HT1080 (cell line): ENCODE measurements at places on chromosomes 3 and 15.

- DNase-seq = no peak
Observed at GRCh38 chr3:35954413-35954812, 315.1 kb downstream of the ARPP21 start.

DNA sequence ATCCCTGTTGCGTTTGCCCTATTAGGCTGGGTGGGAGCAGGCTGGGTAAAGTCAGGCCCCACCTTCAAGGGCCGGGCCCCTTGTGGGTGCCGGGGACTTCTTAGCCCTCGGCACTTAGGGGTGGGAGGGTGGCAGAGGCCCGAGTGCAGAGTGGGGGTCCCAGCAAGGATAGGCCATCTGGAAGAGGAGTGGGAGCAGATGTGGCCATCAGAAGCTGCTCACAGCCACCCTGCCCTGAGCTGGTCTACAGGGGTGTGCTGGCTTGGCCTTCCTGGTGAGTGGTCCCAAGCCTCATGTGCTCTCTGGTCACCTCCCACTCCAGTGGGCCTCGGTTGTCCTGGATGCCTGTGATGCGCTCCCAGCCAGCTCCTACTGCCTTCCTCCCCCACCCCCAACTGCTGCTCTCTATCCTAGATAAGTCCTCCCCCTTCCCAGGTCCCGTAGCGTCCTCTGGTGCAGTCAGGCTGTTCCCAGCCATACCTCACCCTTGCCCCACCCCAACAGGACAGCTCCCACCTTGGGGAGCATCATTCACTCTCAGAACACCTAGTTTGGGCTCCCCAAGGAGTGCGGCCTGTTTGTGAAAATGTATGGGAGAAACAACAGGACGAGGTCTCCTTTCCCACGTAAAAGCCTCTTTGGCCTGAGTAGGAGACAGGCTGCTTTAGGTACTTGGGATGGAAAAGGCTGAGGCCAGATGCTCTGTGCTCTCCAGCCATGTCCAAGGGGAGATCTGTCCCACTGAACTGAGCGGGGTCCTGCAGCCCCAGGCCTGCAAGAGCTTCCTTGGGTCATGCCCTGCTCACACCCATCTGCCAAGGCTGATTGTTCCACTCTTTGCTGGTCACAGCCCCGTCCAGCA is 24.9 kb upstream of the PLXNA1 start:
- DNase-seq = no peak

DNA sequence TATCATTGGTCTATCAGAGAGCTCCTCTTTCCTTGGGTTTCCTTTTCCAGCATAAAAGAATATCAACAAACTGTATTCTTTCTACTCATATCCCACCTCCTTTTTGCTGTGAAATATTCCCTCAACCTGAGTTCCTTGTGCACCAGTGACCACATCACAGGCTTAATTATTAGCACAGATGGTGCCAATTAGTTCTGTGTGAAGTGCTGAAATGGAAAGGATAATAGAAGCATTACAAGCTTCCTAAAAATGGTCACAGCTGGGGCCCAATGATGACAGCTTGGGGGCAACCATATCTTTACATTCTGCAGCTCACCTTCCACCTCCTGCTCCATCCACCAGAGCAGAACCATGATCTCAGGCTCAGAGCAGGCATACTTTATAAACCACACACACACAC is 84.6 kb downstream of the ANO10 start:
- DNase-seq = no peak

GRCh38 chr3:110236976-110237610 is 834.5 kb upstream of the NECTIN3 start:
- no peak for DNase-seq

DNA sequence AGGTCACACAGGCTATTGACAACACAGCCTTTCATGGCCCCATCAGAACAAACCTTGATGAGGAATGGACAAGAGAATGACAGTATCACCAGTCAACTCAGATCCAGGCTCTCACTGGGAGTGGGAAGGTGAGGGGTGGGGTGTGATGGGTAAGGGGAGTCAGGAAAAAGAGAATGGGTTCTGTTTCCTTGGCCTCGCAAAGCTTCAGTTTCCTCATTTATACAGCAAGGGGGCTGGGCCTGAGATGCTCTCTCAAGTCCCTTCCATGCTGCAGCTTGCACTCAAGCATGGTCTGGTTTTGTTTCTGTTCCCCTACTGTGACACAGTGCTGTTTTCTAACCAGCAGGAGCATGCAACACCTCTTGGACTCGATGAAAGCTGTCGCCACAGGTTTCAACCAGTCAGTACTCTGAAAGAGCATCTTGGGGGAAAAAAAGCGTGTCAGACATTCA is 65.7 kb upstream of the IL12A start:
- DNase-seq = no peak

DNA sequence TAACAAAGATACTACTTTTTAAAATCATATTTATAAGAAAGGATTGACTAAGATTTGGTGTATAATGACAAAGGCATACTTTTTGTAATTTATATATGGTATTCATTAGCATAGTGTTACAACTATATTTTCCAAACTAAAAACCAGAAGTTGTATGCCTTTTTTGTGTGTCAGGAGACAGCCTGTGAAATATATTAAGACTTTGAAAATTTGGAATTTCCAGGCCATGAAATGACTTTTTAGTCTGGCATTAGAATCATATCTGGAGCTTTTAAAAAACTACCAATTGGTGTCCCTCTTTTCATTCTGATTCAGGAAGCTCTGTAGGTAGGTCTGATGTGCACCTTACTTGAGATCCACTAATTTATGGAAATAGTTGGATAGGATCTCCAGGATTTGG is 41.9 kb downstream of the CALML4 start:
- no peak for DNase-seq

DNA sequence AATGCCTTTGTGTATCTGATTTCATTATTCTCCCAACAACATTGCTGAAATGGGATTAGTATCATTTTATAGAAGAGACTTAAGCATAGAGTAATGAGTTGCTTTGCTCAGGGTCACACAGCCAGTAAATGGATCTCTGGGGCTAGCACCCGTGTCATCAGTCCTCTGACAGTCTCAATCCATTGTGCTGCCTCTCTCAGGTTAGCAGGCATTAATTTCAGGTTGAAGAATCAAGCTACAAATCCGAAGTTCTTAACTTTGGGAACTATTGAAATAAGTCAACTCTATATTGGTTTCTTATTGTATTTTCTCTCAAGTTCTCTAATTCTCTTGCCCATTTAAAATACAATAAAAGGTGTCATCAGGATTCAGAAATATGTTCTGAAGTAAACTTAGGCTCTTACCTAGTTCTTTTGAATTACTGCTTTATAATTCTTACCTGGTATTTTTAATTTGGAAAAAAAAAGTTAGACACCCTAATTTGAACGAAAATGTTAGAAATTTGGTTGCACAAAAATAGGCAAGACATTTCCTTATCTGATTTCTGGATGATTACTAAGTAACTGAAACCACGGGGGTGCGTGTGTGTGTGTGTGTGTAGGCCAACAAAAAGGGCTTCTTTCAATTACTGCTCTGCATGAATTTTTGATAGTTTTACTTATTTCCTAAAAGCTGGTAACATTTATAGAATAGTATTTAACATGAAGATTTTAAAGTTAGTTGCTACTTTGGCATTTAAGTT is 189.8 kb downstream of the MBNL1 start:
- no peak for DNase-seq

DNA sequence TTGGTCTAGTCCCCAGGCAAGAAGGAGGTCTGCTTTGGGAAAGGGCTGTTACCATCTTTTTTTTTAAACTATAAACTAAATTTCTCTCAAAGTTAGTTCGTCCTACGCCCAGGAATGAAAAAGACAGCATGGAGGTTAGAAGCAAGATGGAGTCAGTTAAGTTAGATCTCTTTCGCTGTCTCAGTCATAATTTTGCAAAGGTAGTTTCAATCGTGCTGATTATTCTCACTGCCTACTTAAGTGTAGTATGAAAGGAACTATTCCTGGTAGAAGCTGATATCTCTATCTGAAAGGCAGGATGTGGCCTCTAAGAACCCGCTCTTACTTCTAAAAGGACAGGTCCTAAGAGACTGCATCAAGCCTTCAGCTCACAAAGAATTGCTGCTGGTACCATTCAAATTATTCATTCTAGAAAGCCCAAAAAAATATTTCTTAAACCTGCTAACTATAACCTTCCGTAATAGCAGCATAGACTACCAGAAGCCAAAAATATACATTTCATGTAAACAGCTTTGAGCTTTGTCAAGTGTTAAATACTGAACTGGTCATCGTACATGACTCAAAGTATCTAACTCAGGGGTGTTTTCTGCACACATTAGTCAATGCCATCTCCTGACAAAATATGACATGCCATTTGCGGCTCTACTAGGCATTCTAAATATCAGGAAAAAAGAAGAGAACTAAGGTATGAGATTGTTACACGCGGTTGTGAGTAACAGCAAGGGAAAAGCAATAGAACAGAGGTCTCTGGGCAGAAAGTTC is 96.0 kb upstream of the CCDC80 start:
- no peak for DNase-seq

DNA sequence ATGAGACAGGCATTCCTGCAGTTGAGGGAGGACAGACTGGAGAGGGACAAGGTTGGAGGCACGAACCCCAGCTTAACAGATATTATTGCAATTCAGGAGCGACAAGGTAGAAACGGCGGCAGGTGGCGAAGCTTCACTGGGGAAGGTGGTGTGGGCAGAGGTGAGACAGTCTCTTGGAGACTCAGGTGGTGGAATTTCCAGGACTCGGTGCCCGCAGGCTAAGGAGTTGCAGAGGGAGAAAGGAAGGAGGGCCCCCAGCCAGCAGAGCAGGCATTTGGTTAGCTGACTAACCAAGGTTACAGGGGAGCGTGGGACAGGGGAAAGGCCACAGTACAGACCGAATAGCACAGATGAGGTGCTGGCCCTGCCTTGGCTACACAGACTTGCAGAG is 3.0 kb downstream of the FAM174B start:
- no peak for DNase-seq

GRCh38 chr3:54312156-54312899 is 190.0 kb downstream of the CACNA2D3 start:
- DNase-seq = no peak

GRCh38 chr3:27080258-27080525 is 289.0 kb downstream of the NEK10 start:
- DNase-seq = peak; percentile 39

DNA sequence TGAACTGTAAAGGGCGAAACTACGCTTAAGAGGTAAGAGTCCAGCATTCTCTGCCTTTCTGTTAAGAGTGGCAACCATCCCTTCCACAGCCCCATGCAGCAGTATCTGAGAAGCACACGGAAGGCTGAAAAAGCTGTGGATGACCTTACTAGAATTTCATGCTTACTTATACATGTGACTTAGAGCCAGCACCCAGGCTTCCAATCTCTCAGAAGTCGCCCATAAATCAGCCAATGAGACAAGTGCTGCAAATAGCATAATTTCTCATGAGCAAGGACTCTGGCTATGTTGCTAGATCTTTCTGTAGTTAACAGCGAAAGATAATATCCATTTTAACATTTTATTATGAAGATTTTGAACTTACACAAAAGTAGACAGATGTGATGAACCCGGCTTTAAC is 65.3 kb downstream of the IGF2BP2 start:
- no peak for DNase-seq

DNA sequence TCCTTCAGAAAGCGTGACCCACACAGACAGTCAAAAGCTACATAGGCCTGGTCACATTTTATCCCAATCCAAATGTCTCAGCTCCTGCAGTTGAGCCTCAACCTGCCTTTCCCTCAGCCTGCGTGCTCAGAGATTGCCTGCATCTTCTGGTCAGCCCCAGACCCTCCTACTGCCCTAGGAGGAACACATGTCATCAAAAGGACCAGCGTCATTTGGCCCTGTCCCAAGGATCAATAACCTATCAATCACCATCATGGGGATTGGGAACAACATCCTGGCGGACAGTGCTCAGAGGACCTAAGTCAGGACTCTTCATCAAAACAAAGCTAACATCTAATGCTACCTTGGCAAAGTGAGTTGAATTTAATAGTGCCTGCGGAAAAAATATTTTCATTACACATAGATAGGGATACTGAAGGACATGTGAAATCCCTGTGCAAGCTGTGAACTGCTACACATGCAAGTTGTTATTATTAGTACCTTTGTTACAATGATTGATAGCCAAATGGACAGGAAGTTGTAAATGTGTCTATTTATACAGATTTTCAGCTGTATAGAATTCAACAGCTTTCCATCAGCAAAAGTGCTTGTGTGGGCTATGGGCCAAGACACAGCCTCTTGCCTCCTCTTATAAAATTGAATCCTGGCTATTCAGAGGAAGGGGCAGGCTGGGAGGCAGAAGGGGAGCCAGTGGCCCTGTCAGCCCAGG is 47.7 kb downstream of the UMPS start:
- DNase-seq = no peak

GRCh38 chr3:167453815-167454214 is 20.0 kb downstream of the SERPINI2 start:
- no peak for DNase-seq
